Suppressor macrophage (primary cell): ENCODE measurements at places on chromosomes 3 and 15.
A peak's percentile ranks its signal among the peaks of the same experiment; 100 is the strongest.

DNA sequence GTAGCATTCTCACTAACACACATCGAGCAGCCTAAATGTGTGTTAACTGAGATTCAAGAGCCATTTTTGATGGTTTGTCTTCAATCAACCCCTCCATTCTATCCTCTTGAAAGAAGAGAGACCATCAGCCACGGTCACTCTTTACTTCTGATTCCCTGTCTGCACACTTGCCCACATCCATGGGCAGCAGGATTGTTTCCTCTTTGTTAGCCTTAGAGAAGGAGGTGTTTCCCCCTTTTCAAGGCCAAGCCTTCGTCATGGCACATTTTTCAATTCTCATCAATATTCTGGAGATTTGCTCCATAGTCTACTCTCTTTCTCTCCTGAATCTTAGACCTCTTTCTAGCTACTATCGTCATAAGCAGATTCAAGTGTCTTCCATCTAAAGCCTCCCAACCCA lies 522.4 kb upstream of the NAALADL2 start:
- DNase-seq: peak; percentile 48

- no peak for DNase-seq
Observed at GRCh38 chr3:194657439-194657838, 14.6 kb downstream of the LSG1 start.

DNA sequence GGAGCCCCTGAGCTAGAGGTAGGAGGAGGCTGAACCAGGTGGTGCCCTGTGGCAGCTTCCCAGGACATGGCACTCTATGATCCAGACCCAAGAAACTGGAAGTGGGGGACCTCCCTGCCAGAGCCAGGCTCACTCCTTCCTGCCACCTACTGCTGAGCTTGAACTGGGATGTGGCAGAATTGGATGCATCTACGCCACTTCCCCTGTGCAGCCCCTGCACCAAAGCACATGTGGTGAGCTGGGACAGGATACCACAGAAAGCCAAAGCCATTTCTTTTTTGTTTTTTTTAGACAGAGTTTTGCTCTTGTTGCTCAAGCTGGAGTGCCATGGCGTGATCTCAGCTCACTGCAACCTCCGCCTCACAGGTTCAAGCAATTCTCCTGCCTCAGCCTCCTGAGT lies 518.0 kb upstream of the PPP2R3A start:
- DNase-seq: no peak

GRCh38 chr3:195899701-195900435 lies 8.5 kb downstream of the TNK2 start:
- no peak for DNase-seq

DNA sequence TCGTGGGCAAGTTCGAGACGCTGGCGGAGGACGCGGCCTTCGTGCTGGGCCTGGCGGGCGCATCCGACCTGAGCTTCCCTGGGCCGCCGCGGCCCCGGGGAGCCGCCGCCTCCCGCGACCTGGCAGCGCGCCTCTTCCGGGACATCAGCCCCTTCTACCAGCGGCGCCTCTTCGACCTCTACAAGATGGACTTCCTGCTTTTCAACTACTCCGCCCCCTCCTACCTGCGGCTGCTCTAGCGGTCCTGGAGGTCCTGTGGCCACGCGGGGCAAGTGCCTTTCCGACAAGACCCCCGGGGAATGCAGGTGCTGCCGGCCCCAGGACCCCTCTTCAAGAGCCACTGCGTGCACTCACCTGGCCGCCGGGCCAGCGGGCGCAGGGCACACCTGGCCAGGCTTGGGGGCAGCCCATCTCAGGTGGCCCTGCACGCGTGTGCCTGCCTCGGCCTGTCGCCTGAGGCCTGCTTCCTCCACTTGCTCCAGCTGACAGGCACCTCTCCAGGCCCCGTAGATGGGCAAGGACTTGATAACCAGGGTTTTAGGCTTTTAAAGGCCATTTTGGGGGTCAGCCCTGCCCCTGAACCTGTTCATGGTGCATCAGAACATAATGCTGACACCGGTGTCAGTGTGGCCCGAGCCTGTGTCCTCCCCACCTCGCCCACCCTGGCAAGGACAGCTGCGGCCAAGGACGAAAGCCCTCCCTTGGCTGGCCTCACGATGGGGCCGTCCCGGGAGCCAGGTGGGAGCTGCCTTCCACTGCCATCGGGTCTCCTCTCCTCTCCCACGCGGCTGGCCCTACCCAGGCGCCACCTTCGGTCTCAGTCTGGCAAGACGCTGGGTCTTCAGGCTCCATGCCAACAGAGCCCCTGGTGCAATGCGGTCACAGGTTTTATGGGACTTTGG lies 16.1 kb downstream of the C3orf22 start:
- no peak for DNase-seq

DNA sequence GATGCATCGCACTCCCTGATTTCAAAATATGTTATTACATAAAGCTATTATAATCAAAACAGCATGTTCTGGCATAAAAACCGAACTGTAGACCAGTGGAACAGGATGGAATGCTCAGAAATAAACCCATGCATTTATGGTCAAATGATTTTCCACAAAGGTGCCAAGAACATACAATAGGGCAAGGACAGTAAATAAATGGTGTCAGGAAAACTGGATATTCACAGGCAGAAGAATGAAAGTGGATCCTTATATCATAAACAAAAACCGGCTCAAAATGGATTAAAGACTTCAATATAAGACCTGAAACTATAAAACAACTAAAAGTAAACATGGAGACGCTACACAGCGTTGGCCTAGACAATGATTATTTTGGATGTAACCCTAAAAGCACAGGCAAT lies 22.6 kb downstream of the USP50 start:
- DNase-seq: no peak

- no peak for DNase-seq
Observed at GRCh38 chr3:46369675-46370132, 1.0 kb upstream of the CCR5 start.

- DNase-seq: no peak
Observed at GRCh38 chr3:70224337-70224736, 88.1 kb downstream of the MDFIC2 start.

DNA sequence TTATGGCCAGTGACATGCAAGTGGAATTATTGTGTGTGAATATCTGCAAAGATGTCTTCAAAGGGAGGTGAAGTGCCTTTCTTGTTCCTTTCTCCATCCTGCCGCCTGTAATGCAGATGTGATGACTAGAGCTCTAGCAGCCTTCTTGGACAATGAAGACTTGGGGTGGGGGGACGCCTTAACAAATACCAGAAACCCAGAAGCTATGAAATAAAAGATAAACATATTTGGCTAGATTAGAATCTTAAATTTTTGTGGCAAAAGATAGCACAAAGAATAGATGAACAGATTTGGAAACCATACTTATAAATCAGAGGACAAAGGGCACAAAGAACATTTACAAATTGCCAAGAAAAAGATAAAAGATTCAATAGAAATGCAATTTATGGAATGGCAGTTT lies 56.1 kb downstream of the AMOTL2 start:
- DNase-seq: no peak

DNA sequence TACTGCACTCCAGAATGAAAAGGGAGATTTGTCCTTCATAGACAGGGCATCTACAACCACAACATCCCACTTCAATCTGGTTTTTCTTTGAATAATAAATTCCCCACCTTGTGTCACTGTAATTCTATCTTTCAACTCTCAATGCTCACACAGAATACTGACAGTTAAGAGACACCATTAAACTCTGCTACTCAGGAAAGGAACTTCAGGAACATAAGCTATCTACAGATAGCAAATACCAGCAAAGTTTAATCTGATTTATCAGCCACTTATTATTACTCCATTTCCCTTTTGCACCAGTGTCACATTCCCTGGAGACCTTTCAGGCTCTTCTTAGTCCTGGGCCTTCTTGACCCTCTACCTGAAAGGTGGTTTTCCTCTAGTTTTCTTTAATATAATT lies 152.0 kb upstream of the LPP start:
- DNase-seq: no peak

DNA sequence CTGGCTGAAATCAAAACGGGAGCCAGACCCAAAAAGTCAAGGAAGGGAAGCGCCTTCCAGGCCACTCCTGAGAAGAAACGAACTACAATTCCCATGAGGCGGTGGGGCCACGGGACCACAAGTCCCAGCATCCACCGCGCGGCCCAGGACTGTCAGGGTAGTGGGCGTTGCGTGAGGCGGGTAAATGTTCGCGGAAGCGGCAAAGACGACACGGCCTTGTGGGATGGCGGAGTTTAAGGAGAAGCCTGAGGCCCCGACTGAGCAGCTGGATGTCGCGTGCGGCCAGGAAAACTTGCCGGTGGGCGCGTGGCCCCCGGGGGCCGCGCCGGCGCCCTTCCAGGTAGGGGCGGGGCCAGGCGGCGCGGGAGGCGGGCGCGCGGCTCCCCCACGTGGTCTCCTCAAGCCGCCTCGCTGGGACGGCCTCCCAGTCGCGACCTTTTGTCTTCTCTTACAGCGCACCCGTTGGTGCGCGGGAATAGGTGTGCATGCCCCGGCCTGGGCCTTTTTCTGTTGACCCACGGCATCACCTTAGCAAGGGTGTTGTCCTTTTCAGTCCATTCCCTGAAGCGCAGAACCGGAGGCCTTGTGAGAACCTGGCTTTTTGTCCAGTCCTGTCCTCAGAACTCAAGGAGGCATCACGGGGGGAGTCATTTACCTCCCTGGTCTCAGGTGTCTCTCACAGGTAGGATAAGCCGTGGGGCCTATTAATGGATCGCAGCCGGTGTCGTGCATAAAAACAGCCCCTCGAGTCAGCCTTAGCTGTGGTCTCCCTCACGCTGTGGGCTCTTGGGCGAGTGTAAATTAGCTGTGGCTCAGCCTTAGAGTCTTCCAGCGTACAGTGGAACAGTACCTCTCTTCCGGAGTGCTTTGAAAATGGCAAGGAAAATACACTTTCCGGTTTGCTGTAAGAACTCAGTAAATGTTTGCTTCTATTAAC lies at the start of gene SETMAR:
Gene SETMAR (plus strand): TSS at position 183 of the 937 bp plus-strand sequence. CDS start 2 bp downstream, at position 185.
- peak; percentile 95 for DNase-seq

- DNase-seq: no peak
Observed at GRCh38 chr15:37984368-37984767, 49.9 kb downstream of the TMCO5A start.

DNA sequence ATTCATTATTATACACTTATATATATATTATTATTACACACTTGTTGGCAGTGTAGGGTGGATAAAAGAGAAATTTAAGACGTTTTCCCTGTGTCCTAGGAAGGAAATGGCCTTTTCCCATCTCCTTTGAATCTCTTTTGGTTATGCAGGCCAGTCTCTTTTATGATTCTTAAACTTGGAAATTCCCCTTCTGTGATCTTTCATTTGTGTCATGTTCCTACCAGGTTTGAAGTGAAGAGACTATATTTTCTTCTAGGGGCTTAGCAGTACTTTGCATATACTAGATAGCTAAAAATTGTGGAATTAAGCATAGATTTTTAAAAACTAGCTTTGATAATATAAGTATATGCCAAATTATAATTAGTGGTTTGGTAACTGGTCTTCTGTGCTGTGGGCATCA lies 58.5 kb downstream of the BBX start:
- DNase-seq: no peak

DNA sequence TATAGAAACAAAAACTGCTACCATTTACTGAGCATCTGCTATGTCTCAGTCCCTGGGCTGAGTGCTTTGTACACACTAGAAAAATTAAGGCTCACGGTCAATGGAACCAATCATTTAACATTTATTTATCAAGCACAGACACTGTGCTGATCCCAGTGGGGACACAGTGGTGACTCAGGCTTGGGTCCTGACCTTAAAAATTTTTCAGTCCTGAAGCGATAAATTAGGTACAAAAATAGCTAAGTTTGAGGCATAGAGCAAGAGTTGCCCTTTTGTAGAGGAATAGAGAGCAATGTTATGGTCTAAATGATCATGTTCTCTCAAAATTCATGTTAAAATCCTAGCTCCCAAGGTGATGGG lies 85.1 kb downstream of the CRYGS start:
- DNase-seq: no peak

GRCh38 chr15:21268436-21268940 lies 171.8 kb downstream of the POTEB3 start:
- peak; percentile 61 for DNase-seq

GRCh38 chr15:57703387-57703786 lies 3.1 kb upstream of the POLR2M start:
- no peak for DNase-seq

- peak; percentile 92 for DNase-seq
Observed at GRCh38 chr3:152857082-152857481, 22.2 kb downstream of the P2RY1 start.

DNA sequence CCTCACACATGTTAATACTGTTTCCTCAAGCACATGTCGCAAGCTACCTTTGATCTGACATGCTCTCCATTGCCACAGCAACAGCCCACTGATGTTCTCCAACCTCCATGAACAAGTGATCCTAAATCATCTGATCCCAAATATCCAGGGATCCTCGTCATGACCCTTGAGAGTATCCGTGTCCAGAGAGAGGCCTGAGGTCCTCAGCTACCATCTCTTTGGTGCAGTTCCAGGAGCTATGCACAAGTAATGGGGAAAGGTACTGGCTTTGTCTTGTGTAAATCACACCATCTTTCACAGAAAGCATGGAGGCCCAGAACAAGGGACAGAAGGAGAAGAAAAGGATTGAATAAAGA lies 2.4 kb downstream of the GCSAM start:
- DNase-seq: no peak

DNA sequence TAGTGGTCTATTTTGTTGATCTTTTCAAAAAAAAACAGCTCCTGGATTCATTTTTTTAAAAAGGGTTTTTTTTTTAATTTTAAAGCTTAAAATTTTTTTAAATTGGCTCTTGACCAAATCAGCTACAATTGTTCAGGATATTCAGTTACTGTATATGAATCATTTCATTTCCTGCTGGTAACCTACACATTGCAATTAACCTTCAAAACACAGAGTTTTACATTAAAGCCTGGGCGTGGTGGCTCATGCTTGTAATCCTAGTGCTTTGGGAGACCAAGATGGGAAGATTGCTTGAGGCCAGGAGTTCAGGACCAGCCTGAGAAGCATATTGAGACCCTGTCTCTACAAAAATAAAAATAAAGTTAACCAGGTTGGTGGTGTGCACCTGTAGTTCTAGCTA lies 163.4 kb downstream of the ALDH1A2 start:
- DNase-seq: no peak

DNA sequence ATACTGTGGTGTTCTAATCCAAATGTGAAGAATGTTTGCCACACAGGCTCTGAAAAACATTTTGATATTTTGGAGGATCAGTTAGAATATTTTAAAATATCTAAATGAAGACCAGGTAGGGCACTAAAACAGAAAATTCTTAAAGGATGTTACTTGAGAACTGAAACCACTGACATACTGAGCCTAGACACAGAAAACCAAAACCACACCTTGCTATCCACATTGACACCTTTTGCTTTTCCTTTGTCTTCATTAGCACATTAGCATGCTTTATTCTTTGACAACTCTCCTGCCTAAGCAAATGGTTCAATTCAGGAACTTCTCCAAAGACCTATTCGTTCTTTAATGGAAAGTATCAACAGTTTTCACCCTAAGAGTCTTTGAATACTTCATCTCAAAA lies 835.9 kb upstream of the GRM7 start:
- DNase-seq: no peak

DNA sequence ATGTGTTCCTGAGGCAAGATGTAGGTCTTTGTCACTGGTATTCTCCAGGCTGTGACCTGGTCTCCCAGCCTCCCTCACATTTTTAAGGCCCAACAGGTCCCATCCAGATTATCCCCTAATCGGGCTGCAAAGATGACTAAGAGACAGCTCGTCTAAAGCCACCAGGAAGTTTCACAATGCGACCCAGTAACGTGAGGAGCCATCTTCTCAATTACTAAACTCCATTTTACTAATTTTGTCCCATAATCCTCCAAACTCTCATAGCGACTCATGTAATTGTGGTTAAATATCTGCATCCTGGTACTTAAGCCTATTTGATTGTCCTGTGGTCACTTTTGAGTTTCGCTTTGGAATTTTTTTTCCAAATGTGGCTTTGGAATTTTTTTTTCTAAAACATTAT lies 8.7 kb upstream of the PLA2G4F start:
- DNase-seq: peak; percentile 41
